Posterior cingulate gyrus (tissue), 11 donors: ENCODE measurements at places on chromosomes 4 and X.

GRCh38 chr4:57854748-57855147 lies 744.6 kb upstream of the IGFBP7 start:
- no peak for DNase-seq

- DNase-seq = no peak
Observed at GRCh38 chr4:48746608-48747362, 33.3 kb downstream of the FRYL start.

GRCh38 chrX:132807411-132808030 lies 150.9 kb downstream of the HS6ST2 start:
- no peak for DNase-seq

DNA sequence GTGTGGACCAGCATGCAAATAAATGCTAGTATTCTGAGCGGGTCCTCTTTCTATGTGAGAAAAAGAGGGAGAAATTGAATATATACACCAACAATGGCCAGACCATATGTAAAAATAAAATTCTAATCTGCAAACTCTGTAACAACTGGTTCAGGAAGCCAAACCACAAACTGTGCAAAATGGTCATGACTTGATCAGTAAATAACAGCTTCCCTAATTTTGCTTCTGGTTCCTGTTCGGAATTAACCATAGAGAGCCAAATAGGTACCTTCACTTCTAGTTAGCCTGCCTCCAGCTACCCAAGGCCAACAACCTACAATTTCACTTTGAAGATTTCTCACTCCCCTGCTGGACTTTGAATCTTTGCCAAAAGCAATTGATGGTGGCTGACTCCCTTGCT lies 1313.2 kb downstream of the ADGRL3 start:
- DNase-seq = no peak

DNA sequence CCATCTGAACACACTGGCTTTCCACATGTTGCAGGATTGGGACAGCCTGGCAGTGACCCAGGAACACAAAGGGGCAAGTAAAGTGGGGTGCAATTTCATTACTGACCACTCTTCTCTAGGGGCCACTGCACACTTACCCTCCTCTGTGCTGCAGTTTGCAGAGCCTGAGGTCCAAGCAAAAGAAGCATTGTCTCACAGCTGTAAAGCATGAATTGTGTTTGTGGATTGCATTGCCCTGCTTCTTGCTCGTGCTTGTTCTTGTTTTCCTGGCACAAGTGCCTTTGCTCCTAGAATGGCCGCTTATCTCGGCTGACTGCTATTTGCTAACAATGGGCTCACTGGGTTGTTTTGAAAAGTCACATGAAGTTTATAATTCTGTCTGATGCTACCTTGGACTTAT lies 209.1 kb upstream of the JADE1 start:
- peak; percentile 82 for DNase-seq

DNA sequence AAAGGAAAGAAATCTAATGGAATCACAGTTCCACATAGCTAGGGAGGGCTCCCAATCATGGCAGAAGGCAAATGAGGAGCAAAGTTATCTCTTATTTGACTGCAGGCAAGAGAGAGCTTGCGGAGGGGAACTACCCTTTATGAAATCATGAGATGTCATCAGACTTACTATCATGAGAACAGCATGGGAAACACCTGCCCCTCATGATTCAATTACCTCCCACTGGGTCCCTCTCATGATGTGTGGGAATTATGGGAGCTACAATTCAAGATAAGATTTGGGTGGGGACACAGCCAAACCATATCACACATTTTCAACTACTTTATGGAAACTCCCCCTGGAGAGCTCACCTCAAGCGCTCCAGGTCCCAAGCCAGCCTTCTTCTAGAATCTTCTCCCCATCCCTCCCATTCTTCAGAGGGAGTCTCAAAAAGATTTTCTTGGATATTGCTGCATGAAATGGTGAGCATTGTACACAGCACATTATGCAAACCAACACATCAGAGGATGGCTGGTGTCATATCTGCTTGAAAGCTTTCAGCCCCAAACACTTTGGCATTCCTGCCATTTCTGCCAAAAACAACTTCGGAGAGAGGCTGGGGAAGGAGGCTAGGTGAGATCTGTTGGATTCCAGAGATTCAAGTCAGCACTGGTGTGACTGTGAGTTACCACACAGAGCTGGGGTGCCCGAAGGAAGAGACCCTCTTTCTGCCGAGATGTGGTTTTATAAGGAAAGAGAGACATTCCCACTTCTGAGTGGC lies 6.9 kb downstream of the FGFBP1 start:
- no peak for DNase-seq

GRCh38 chr4:82493721-82494425 lies 63.5 kb downstream of the ENOPH1 start:
- no peak for DNase-seq

DNA sequence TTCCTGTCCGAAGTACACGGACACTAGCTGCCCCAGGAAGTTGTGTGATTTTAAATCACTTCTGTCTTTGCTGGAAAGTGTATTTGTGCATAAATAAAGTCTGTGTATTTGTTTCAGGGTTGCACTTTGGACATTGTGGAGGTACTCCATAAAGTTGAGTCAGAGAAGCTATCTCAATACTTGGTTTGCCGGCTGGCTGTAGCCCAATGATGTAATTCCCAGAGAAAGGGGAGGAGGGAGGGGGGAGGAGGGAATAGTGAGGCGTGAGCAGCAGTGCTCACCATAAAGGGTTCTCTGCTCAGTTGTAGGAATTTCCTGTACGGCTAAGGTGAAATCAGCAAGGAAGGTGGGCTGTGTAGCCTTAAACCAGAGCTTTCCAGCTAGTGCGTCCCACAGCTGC lies 7.5 kb downstream of the APEX2 start:
- no peak for DNase-seq

GRCh38 chr4:122577808-122578781 lies 42.8 kb downstream of the IL21 start:
- no peak for DNase-seq

GRCh38 chr4:187387739-187388138 lies 607.8 kb upstream of the ZFP42 start:
- DNase-seq = no peak

GRCh38 chrX:123803331-123803983 lies 56.4 kb upstream of the XIAP start:
- no peak for DNase-seq

DNA sequence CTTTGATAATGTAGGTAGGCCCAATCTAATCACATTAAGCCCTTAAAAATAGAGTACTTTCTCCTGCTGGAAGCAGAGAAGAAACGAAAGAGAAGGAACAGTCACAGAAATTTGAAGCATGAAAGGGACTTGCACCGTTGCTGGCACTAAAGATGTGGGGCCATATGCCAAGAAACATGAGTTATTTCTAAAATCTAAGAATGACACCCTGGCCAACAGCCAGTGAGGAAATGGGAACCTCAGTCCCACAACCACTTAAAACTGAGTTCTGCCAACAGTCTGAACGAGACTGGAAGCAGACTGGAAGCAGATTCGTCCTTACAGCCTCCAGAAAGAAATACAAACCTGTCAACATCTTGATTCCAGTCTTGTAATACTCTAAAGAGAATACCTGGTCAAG lies 70.1 kb downstream of the CENPC start:
- DNase-seq = no peak

DNA sequence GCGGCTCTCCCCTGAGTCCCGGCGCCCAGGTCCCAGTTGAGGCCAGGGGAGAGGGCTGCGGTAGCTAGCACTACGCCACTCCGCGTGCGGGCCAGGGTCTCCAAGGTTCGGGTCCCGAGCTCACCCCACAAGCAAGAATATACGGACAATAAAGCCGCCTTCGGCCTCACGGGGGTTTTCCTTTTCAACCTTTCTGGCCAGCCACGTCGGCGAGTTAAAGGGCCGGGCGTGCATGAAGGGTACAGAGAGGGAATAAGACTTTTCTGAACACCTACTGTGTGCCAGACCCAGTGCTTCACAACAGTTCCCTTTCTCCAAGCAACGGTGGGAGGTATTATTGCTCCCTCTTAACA lies 138.5 kb upstream of the ZIC3 start:
- no peak for DNase-seq

- DNase-seq = no peak
Observed at GRCh38 chr4:56976283-56976836, 1.0 kb downstream of the NOA1 start.

- DNase-seq = no peak
Observed at GRCh38 chrX:15985937-15986336, 131.3 kb upstream of the AP1S2 start.

GRCh38 chr4:89197920-89198319 lies 86.6 kb downstream of the TIGD2 start:
- DNase-seq = no peak

- no peak for DNase-seq
Observed at GRCh38 chr4:335515-335914, 2.1 kb upstream of the ZNF141 start.

GRCh38 chr4:2054217-2054616 lies 4.9 kb upstream of the NAT8L start:
- DNase-seq = no peak

GRCh38 chr4:171478181-171478580 lies 335.0 kb upstream of the GALNTL6 start:
- no peak for DNase-seq

GRCh38 chr4:143369552-143369951 lies 32.9 kb downstream of the GAB1 start:
- DNase-seq = no peak

GRCh38 chrX:42536286-42536685 lies 241.7 kb downstream of the PPP1R2C start:
- DNase-seq = no peak

- DNase-seq = peak; percentile 32
Observed at GRCh38 chr4:89307446-89308160, at the start of gene GPRIN3. Gene GPRIN3 (minus strand): TSS chr4:89307800. CDS start chr4:89250110, 57,690 bp downstream.

- DNase-seq = no peak
Observed at GRCh38 chr4:749698-750666, 44.4 kb downstream of the PCGF3 start.

DNA sequence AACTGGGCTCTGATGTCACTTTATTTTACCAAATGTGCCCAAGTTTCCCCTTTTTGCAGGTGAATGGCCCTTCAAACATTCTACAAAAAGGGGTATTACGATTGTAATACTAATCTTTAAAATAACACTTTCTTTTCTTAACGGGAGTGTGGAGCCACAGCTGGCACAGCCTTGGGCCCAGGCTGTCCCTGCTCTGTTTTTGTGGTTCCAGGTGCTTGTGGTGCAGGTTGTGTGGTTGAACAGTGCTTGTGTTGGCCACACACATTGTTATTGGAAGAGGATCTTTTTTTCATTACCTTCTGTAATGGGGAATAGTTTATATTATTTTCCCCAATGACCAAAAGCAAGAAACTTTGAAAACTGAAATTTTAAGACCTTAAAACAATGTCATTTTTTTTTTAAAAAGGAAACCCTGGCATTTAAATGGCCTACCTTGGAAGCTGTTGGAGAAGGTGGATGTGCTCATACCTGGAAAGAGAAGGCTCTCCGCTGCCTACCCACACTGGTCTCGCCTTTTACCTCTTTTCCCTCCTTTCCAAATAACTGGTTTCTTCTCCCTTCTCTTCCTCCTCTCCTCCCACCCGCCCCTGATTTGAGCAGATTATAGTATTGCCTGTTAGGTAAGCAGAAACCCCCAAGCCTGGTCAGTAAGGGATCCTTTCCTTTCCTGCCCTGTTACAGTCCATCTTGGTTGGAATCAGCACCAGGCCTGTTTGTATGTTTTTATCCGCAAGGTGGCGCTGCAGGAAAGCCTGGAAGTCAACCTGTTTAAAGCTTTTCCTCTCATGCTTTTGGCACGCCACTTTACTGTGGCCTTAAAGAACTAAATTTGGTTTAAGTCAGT lies 28.6 kb downstream of the HADH start:
- DNase-seq = peak; percentile 79

GRCh38 chr4:141706445-141706844 lies 70.1 kb downstream of the IL15 start:
- no peak for DNase-seq

DNA sequence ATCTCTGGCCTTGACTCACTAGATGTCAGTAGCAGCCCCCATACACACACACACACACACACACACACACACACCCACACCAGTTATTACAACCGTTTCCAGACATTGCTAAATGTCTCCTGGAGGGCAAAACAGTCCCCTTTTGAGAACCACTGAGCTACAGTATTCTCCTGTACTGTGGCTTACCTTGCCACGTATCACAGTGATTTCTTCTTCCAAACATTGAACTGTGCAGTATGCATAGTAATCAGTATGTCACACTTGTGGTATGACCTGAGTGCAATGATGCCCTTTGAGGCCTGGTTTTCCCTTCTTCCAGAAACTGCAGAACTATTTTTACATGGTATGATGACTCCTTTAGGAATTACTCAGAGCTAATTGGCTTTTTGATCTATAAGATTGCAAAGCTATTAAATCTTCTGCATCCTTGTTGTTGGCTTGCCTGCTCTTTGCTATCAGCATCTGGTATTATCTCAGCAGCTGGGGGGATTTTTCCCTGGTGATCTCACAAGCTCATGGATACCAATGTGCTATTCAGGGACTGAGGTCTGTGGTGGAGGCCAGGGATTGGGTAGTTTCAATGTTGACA lies 3.6 kb upstream of the THOC2 start:
- DNase-seq = no peak

- no peak for DNase-seq
Observed at GRCh38 chr4:24956763-24957162, 43.9 kb upstream of the CCDC149 start.

DNA sequence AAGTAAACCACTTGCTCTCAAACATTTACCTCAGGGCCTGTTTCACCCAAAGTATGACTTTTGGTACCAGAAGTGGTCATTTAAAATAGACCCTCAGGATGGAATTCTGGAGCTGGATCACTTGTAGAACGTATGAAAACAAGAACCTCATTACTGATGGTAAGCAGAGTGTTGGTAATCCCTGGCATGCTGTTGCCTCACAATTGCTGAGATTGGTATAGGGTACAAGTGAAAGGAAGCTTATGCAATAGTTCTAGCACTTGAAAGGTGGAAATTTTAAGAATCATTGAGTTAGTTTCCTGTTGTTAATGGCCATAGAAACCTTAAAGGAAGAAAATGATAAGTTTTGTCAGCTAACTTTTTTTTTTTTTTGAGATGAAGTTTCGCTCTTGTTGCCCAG lies 22.3 kb upstream of the THOC2 start:
- no peak for DNase-seq

- no peak for DNase-seq
Observed at GRCh38 chr4:88696630-88697029, 999 bp downstream of the NAP1L5 start.

DNA sequence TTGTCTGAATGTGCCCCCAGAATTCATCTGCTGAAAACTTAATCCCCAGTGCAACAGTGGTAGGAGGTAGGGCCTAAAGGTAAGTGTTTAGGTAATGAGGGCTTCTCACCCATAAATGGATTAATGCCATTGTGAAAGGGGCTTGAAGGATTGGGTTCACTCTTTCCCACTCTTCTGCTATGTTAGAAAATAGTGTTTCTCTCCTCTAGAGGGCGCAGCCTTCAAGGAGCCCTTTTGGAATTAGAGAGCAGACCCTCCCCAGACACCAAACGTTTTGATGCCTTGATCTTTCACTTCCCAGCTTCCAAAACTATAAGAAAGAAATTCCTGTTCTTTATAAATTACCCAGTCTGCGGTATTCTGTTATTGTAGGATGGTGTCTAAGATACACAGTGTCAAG lies 706.4 kb downstream of the SMARCA1 start:
- DNase-seq = no peak

GRCh38 chr4:6020613-6021012 lies 2.4 kb upstream of the C4orf50 start:
- DNase-seq = peak; percentile 44
